ENCODE measurements at places on chromosomes 4 and X.

- DNase-seq, result peak; percentile 0
These were observed 94.5 kb upstream of the APOOL start for GRCh38 chrX:84909151-84909550.

DNA sequence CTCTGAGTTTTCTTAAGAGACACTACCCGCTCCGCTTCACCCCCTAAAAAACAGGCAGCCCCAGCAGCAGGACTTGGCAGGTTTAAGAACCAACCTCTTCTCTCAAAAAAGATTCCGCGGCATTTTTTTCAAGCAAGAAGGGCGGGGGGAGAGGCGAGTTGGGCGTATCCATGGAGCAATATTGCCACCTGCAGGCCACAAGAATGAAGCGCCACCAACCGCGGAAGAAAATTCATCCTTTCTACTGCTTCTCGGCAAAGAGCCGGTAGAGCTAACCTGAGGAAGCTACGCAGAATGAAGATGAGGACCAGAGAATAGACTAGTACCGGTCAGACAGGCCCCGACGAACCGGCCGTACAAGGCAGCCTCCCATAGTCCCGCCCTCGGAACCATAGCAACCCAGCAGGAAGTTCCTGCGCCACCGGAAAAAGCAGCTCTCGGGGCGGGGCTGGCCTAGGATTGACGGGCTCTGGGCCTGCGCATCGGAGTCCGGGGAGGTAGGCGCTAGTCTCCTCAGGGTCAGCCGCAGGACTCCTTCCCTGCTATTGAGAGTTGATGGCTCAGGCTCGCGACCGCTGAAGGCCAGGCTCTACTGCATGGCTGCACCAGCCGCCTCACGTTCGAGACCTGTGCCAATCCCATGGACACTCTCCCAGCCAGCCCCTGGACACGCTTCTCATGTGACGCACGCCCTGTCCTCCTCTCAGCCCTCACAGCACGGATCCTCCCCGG is 76.9 kb downstream of the MAGED4 start:
- DNase-seq, result peak; percentile 87

- no peak for DNase-seq
These were observed 102.3 kb upstream of the MTM1 start for GRCh38 chrX:150465881-150466775.

DNA sequence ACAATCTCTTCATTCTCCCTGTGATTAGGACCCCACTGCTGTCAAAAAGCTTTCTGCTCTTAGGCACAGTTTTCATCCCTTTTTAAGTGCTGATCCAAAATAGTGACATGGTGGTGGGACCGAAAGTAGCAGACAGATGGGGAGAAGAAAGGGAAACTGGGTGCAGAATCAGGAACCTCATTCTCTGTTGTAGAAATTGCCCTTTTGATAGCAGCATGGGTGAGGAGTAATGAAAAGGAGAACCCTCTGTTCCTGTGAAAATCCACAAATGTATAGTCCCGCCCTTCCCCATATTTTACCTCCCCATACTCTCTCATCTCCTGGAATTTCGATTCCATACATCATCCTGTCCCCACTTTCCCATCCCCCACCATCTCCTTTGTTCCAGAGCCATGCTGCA is 126.5 kb downstream of the STIM2 start:
- no peak for DNase-seq

GRCh38 chrX:123990602-123991001 is 29.1 kb downstream of the STAG2 start:
- DNase-seq, result no peak

DNA sequence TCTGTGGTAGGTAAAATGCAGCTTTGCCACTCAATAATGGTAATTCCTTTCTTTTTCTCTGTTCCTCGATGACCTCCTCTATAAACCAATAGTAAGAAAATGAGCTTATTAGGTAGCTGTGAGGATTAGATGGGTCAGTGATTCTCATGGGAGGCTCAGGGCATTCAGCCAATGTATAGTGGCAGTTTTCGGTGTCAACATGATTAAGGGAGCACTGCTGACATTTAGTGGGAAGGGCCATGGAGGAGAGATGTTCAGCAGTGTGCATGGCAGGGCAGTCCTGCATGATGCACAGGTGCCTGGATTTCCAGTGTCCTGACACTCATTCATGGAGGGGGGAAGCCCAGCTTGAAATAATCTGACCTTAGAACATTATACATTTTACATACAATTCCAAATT is 232.8 kb downstream of the PDGFC start:
- DNase-seq, result no peak

DNA sequence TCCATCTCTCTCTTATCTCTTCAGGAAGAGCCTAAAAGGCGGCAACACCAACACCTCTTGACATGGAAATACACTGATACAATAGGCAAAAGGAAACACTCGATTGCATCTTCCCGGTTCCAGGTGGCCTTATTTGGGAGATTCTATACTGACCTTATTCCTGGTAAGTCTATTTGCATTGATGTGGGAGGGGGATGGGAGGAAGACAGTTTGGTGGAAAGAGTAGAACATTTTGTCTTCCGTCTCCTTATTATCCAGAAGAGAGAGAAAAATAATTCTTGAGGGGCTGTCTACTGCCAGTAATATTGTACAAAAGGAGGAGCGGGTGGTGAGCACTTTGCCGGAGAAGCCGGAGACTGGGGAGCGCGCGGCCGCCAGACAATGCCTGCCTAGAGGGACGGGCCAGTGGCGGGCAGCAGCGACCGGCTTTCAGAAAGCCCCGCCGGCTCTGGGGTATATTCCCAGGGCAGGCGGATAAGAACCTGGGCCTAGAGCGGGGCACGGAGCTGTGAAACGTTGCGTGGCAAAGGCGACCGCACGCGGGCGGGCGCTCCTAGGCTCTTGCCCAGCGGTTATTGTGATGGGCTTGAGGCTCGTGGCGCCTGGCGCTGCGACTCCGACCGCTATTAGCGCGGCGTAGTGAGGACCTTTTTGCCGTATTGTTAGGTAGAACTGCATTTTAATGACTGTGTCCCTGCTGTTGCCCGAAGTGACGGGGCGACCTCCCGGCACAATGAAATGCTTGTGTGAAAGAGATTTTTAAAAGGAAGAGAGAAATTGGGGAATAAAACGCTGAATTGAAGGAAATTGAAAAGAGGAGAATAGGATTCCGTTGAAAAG is 518 bp downstream of the PRDM8 start:
- DNase-seq, result no peak

GRCh38 chr4:185573651-185574199 is 38.4 kb upstream of the PDLIM3 start:
- peak; percentile 93 for DNase-seq

- DNase-seq, result peak; percentile 53
These were observed 28.2 kb downstream of the SAT1 start for GRCh38 chrX:23811108-23811651.

GRCh38 chr4:122341886-122342285 is 36.9 kb upstream of the ADAD1 start:
- DNase-seq, result peak; percentile 53

DNA sequence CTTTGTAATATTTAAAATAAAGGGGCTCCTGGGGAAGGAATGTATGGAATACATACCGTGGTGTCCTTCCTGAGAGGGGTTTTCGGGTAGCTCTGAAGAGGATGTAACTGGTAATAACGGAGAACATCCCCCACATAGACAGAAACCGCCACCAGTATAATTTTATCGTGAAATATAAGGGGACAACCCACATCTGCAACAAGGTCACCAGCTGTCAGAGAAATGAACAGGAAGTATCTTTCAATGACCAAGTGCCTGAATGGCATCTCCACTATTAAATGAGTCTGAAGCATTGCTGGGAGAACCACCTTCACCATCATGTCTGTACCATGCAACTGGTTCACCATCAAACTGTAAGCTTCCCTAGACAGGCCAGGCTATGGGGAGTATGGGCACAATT is 31.7 kb downstream of the RNF175 start:
- DNase-seq, result no peak

GRCh38 chr4:15004739-15005301 is 2.5 kb downstream of the CPEB2 start:
- peak; percentile 81 for DNase-seq
